ENCODE measurements at places on chromosomes 3 and 15.

- no peak for DNase-seq
Observed at GRCh38 chr3:157810924-157811718, 295.1 kb downstream of the SHOX2 start.

DNA sequence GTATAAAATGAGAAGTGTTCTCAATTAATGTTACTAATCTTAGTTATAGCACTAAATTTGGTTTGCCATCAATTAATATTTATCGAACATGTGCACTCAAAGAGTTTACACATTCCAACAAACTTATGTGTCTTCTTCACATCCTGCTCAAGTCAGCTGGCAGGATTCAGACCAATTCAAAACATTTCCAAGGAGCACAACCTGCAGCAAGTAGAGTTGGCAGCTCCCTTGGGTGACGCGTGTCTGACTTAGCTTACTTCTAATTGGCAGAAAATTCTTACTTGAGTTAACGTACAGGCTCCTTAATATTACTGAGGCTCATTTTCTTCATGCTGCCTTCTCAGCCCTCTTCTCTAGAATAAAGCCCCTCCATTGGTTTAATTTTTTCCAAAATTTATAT, 110.4 kb upstream of the PFN2 start:
- no peak for DNase-seq

- no peak for DNase-seq
Observed at GRCh38 chr3:187615630-187616029, 54.6 kb downstream of the SST start.

GRCh38 chr15:100913961-100914360, 5.2 kb upstream of the LRRK1 start:
- DNase-seq, result no peak

GRCh38 chr3:38649500-38650247, at the start of gene SCN5A:
SCN5A (minus strand) TSS chr3:38649687; CDS start chr3:38633307, 16,380 bp downstream.
- DNase-seq, result peak; percentile 4

DNA sequence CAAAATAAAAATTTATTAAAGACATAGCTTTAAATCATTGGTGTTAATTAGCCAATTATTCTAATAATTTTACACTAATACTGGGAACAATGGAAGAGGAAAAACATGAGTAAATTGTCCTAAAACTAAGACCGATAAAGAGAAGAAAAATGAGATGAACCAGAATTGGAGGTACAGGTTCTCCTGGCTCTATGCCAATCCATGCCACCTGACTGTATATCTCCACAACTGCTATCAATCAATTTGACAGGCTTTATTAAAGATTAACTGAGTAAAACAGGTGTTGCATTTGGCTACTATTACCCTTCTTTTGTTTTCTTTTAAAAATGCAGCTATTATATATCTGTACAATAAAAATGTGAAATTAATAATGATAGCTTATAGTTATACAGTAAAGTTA, 850.0 kb downstream of the CADM2 start:
- DNase-seq, result no peak

GRCh38 chr15:74124759-74125158, 5.6 kb upstream of the ISLR2 start:
- DNase-seq, result no peak

DNA sequence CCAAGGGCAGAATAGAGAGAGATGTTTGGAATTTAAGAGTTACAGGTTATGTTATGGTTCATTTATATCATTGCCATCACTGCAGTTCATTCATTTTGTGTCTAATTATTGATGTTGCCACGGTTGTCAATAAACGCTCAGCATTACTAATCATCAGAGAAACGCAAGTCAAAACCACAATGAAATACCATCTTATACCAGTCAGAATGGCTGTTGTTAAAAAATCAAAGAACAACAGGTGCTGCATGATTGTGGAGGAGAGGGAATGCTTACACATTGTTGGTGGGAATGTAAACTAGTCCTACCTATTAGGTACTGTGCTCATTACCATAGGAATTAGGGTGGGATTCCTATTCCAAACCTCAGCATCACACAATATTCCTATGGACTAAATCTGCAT, 350.5 kb downstream of the TIGIT start:
- DNase-seq, result no peak

- no peak for DNase-seq
Observed at GRCh38 chr3:20064387-20064786, 24.1 kb downstream of the KAT2B start.

- no peak for DNase-seq
Observed at GRCh38 chr15:96158938-96159337, 171.6 kb upstream of the NR2F2 start.

DNA sequence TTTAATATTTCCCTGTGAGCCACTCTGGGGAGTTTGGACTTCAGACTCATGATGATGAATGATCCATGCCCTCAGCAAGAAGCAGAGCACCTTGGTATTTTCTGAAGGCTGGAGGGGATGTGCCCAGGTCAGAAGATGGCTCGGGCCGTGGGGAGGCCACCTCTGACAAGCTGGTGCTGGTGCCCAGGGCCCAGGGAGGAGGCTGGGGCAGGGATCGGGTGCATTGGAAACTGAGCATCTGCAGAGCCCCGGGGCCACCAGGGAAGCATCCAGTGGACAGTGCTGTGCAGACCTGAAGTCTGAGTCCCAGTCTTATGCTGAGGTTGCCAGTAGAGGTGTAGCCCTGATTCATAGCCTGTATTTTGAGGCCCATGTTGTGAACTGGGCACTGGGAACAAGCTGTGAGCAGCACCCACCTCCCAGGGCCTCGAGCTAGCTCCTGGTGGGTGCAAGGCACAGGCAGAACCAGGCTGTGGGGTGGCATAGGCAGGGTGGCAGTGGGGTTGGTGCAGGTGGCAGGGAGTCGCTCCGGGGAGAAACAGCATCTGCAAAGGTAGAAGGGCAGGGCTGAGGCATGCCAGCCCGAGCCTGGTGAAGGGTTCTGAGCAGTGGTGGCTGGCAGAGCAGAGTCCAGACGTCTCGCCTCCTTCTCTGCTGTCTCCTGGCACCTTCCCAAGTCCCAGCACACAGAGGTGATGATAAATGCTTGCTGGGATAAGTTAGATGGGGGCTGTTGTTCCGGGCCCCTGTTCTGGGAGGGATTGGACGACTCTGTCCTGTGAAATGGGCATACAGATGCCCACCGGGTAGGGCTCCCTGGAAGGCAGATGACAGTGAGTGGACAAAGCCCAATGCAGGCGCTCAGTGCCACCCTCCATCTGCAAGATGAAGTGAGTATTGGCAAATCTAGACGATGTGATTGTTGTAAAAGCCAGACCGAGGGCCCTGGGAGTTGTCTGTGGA, 10.6 kb downstream of the DNAJB8 start:
- no peak for DNase-seq

DNA sequence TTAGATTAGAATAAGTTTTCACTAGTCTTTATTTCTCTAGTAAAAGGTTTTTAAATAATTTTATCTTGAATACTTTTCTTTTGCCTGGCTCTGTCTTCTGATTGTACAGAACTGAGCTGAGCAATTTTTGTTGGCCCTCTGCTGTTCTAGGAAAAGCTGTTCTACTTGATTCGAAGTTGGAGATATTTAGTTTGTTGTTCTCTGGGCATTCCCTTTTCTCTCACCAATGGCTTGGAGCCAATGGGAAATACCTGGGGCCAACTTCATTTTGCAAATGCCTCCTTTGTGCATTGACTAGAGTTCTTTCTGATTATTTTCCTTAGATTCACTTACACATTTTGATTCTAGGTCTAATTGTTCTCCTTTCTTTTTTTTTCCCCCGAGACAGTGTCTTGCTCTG, 16.5 kb downstream of the ABHD5 start:
- DNase-seq, result no peak

DNA sequence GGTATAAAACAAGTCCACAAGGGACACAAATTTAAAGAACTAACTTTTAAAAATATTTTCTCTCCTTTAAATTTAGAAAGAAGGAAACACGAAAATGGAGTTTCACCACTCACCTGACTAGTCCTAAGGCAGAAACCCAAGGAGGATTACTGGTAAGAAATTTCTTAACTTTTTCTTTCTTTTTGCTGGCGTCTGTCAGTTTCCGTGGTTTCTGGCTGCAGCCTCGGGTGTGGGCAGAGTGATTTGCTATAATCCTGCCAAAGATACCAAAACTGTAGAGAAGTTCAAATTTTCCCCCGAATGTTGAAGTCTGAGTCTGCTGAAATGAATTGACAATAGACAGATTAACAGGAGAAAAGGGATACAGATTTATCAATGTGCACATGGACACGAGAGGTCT, 843.6 kb upstream of the ALCAM start:
- DNase-seq, result no peak

DNA sequence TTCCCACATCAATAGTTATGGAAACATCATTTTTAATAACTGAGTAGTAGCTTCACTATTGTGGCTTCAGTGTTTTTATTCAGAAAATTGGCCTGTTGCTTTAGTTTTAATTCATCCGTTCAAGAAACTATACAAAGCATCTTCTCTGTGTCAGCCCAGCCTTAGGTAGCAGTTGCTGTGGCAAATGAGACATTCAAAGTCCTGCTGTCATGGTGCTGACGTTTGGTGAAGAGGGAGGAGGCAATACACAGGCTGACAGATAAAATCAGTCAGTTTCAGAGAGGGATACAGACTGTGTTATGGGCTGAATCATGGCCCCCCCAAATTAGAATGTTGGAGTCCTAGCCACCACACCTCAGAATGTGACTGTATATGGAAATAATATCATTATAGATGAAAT, 56.5 kb downstream of the SLC7A14 start:
- no peak for DNase-seq

GRCh38 chr15:98653686-98654085, 5.3 kb downstream of the IGF1R start:
- no peak for DNase-seq

DNA sequence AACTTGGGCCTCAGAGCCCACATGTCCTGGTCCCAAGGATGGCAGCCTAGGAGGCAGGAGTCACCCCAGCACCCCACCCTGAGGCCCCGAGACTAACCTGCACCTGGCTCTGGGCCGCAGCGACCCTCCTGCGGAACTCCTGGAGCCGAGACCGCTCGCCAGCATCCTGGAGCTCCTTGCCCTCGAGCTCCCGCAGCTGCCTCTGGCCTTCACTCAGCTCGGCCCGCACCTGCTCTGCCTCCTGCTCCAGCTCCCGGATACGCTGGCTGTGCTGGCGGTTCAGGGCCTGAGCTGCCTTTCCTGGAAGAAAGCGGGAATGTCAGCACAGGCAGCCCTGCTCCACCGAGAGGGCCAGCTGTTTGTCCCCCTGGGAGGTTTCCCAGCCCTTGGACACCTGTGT, 13.2 kb downstream of the KIF7 start:
- no peak for DNase-seq

GRCh38 chr15:77775837-77776236, 143.1 kb upstream of the LINGO1 start:
- no peak for DNase-seq

GRCh38 chr3:105608623-105609022, 241.9 kb downstream of the ALCAM start:
- no peak for DNase-seq

DNA sequence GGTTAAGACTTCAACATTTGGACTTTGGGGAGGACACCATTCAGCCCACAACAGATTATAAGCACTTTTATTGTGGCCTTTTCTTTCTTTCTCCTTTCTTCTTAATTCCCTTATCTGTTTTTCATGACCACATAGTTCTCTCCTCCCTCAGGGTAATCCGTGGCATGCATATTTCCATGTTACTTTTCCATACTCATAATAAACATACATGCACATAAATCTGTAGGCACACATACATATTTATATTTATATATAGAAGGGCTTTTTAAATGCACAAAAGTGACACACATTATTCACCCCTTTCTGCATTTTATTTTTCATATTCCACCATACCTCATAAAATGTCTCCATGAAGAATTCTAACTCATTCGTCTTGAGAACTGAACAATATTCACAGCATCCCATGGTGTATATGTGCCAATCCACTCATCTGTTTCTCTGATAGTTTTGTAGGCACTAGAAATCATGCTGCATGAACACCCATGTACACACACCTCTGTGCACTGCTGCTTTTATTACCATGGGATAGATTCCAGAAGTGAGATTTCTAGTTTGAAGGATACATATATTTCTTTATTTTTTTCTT, 38.1 kb upstream of the GADL1 start:
- DNase-seq, result no peak

DNA sequence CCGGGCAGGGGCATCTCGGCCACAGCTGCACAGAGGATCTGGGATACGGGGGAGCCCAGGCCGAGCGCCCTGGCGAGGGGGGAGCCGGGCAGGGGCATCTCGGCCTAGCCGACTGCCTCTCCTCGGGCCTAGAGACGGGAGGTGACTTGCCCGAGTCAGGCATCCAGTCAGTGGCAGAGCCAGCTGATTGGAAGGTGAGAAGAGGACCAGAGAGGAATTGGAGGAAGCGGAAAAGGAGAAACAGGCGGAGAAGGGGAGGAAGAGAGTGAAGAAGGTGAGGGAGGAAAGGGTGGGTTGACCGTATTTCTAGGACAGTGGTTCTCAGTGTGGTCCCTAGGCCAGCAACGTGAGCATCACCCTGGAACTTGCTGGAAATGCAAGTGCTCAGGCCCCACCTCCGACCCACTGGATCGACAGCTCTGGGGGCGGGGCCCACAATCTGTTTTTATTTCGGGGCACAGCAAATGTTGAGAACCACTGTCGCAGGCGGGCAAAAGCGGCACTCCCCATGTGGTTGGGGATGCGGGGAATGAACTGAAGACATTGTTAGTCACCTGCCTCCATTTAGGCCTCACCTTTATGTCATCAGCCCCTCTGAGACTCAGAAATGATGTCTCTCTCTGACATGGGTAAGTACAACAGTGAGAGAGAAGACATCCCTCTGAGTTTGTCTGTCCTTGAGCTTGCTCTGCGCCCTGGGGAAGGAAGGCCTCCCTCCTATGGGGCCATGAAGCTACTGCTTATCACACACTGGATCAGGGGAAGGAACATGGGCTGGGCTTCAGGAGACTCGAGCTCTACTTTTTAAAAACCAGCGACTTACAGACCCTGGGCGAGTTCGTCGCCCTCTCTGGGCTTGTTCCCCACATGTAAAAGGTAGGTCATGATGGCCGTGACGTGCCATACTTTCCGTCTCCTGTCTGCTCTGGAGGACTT, 1.0 kb upstream of the MELTF start:
- DNase-seq, result no peak

Measured in NCI-H510A treated with DMSO at 0.1 percent for 48 hours (cell line).